ENCODE measurements at places on chromosomes 13 and 19.

- no peak for DNase-seq
Measured at GRCh38 chr13:27334774-27335435, 64.3 kb downstream of the RASL11A start.

DNA sequence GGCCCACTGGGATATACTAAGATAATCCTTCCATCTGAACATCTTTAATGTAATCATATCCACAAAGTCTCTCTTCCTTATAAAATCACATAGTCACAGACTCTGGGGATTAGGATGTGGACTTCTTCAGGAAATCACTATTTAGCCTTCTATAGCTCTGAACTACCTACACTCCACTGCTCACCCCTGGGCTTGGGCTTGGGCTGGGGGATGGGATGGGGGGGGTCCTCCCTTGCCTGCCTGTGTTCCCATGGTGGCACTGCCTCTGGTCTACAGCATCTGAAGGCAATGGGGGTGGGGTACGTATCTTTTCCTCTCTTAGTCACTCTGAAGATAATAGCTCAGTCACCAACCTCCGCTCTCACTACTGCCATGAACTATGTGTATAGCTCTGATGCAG, 67.8 kb upstream of the SERTM1 start:
- DNase-seq: no peak

DNA sequence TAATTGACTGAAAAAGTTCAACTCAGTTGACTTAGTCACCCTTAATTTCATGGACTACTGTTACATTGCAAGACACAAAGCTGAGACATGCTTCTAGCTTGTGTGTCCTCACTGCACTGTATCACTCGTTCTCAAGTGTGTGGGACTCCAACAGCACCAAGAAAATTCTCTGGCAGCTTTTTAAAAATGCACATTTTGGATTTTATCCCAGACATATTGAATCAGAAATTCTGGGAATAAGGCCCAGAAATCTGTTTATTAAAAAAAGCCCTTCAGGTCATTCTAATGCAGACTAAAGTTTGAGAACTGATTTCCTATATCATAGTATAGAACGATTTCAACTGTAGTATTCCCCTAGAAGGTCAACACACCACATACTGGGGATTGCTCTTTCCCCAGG, 1485.3 kb downstream of the PCDH9 start:
- peak; percentile 75 for DNase-seq

DNA sequence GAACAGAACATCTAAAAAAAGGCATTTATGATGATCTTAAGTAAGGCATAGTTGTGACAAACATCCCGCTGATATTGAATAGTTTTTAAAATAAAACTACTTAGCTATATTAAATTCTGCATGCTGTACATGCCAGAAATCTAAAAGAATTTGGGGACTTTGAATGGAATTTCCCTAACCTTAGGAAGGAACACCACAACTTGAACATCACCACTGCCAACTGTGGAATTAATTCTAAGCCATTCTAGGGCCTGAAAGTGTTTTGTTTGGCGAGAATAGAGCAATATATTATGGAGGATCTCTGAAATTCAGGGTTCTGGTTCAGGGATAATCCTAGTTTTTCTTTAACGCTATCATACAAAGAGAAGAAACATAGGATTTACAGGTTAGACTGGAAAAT, 17.8 kb upstream of the LATS2 start:
- DNase-seq: peak; percentile 65

- no peak for DNase-seq
Measured at GRCh38 chr19:741506-742131, 9.3 kb upstream of the MISP start.

- DNase-seq: peak; percentile 37
Measured at GRCh38 chr19:53102756-53103233, 427 bp downstream of the ZNF160 start.

DNA sequence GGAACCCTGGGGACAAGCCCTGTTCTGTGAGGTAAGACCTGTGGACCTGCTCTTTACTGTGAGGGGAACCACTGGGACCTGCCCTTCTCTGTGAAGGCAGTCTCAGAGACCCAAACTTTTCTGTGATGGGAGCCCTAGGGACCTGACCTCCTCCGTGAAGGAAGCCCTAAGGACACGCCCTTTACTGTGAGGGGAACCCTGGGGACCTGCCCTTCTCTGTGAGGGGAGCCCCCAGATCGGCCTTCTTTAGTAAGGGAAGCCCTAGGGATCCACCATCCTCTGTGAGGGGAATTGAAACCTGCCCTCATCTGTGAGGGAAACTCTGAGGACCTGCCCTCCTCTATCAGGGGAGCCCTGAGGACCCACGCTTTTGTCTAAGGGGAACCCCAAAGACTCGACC, 343.5 kb downstream of the UQCRFS1 start:
- DNase-seq: no peak

GRCh38 chr19:38538793-38539528, 78.8 kb downstream of the MAP4K1 start:
- DNase-seq: no peak

GRCh38 chr19:43353606-43354304, at the start of gene CD177:
Gene CD177 (plus strand): TSS chr19:43353686. CDS start chr19:43353715, 29 bp downstream.
- no peak for DNase-seq

GRCh38 chr19:7471696-7472615, 16.9 kb downstream of the PEX11G start:
- no peak for DNase-seq

- DNase-seq: no peak
Measured at GRCh38 chr19:50893047-50893736, 18.0 kb downstream of the KLK4 start.

DNA sequence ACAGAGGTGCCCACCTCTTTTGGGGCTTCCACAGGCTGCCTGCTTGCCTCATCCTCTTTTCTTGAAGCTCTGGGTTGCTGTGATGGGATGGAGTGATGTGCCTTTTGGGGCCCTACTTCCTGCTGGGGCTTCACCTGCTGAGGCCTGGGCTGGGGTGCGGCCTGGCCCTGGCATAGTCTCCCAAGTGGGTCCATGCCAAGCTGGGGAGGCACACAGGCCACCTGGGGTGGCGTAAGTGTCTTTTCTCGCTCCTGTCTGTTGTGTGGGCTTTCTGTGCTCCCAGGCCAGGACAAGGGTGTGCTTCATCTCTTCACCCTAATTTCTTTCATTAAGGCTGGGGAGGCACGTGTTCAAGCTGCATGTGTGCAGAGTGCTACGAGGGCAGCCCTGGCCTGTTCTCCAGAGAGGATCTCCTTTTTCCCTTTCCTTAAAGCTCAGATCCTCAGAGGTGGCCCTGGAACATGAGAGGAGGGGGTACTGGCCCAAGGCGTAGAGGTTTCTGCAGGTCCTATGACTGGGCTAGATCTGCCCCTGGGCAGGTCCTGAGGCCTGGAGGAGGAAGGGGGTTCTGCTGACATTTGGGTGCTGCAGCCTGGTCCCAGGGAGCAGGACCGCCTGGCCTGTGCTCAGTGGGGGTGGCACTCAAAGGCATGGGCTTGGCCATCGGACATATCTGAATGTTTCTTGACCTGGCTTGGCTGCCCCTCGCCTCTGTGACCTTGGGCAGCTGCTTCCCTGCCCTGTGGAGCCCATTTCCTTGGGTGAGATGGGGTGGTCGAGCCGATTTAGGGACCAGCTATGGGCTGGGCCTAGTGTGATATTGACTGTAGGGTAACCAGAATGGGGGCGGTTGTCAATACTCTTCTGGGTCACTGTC, 23.7 kb upstream of the RNF17 start:
- no peak for DNase-seq

DNA sequence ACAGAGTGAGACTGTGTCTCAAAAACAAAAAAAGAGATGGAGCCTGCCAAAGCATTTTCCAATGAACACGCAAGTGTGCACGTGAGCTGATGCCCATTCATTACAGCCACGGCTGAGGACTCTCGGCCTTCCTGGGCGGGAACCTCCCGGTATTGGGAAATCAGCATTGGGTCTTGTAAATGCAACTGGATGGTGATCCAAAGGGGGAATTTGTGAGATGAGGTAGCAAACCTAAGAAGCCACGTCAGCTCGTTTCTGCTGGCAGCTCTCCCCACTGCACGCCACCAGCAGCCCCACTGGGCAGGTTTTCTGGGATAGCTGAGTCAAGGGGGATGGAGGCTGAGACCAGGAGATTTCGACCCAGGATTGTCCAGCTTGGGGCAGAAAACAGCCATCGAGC, 11.5 kb downstream of the C13orf46 start:
- no peak for DNase-seq

DNA sequence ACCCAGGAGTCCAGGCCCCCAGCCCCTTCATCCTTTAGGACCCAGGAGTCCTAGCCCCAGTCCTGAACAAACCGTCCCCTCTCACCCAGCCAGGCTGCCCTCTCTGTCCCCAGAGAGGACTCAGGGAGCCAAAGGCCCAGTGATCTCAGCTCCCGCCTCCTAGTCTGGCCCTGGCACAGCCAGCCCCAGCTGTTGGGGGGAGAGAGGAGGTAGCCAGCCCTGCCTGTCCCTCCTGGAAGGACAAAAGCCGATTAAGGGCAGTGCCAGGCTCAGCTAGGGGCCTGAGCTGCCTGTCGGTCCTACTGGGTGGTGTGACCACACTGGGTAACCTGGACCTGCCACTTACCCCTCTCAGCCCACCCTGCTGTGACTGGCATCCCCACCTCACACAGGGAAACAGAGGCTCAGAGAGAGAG, 14.5 kb downstream of the LIPE start:
- no peak for DNase-seq

DNA sequence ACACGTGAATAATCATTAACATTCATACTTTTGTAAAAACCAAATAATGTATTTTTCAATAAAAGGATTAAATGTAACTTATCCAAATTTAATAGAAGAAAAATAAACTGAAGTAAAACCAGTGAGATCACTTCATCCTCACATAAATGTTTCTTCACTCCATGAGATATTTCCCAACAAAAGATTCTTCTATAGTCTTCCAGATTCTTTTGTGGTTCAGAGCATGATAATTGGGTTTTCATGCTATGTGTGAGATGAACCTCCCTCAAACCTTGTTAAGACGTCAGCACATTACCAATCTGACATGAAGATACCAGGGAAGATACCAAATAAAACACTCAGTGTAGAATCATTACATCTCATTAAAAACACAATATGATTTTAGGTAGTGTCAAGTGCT, 62.9 kb upstream of the OXGR1 start:
- DNase-seq: peak; percentile 68

- no peak for DNase-seq
Measured at GRCh38 chr13:101917833-101918661, 465.6 kb downstream of the ITGBL1 start.

- peak; percentile 34 for DNase-seq
Measured at GRCh38 chr19:38718747-38719543, 25.3 kb downstream of the CAPN12 start.

GRCh38 chr19:14381689-14382474, 638 bp downstream of the ADGRE5 start:
- DNase-seq: peak; percentile 28

DNA sequence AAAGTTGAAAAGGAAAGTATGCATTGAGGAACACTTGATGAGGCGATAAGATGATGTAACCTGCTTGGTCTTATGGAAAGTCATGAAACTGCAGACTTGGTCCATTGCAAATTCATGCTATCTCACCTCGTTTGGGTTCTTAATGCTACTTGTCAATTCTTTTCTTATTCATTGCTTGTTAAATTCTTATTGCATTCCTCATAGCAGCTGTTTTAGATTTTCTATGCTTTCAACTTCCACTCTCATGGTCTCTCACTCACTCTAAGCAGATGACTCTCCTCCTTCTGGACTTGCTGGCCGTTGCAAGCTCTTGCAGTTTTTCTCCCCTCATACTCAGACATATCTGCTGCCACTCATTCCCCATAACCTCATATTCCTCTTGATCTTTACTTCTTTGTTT, 67.8 kb upstream of the CSNK1A1L start:
- DNase-seq: peak; percentile 96

- DNase-seq: no peak
Measured at GRCh38 chr13:112071723-112072533, 5.0 kb downstream of the SOX1 start.

GRCh38 chr13:110138700-110139036, 168.3 kb downstream of the COL4A1 start:
- no peak for DNase-seq

GRCh38 chr19:49447485-49448431, 3.9 kb downstream of the PIH1D1 start:
- DNase-seq: peak; percentile 47

DNA sequence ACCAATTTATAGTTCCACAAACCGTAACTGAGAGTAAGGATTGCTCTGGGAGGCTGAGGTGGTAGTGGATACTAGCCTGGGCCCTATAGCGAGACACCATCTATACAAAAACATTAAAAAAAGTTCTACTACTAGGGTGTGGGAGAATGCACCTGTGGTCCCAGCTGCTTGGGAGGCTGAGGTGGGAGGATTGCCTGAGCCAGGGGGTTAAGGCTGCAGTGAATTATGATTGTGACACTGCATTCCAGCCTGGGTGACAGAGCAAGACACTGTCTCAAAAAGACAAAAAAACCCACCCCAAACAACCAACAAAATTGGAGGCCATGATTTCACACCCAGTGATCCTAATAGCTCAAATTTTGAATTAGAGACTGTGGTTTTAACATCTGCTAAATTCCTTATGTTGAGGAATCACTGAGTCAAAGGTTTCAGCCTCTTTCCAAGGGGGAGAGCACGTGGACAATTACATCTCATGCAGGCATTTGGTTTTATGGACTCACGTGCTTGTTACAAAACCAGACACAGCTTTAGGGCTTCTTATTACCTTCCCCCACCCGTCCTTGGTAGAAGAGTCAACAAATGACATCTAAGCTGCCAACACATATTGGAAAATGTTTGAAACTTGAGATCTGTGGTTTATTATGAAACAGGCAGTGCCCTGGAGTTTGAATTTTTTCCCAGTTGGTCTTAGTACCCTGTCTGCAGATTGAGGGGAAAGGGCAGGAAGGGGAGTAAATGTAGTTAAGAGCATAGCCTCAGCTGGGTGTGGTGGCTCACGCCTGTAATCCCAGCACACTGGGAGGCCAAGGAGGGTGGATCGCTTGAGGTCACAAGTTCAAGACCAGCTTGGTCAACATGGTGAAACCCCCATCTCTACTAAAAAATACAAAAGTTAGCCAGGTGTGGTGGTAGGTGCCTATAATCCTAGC, 18.5 kb downstream of the CYP2A6 start:
- peak; percentile 97 for DNase-seq

- DNase-seq: no peak
Measured at GRCh38 chr13:95193509-95194230, 107.6 kb downstream of the ABCC4 start.

DNA sequence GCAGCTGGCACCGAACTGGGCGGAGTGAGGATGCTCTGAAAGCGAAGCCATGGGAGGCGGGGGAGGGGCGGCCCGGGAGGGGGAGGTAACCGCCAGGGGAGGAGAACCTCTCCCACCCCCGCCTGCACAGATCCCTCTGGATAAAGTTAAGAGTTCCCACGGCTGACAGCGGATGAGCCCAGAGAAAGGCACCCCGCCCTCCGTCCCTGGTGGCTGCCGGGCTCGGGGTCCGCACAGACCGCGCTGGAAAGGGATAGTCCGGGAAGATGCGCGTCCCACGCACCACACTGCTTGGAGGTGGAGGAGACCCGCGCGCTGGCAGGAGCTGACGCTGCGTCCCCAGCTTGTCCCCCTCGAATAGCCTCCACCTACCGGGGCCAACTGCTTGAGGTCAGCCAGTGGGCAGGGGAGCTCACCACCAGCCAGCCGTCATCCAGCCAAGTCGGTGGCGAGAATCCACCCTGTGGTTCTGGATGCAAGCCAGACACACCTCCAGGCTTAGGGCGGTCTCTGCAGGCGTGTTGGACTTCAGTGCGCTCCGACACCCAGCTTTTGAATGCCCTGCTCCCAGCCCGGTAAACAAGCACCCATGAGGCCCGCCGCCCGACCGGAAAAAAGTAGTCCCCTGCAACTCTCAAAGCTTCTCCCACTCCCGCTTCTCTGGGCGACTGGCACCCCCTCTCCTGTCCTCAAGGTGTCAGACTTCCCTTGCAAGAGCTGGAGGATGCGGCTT, at the start of gene TRPC4:
TSS of gene TRPC4 (minus strand) at position 17 of the 733 bp plus-strand sequence. CDS start 86,439 bp downstream, outside the sequence.
- peak; percentile 86 for DNase-seq

- DNase-seq: no peak
Measured at GRCh38 chr13:40480012-40480914, 186.2 kb downstream of the FOXO1 start.

Data from fibroblast of skin of right quadriceps (primary cell).